DMS 273 treated with DMSO at 0.1 percent for 48 hours (cell line): ENCODE measurements at places on chromosomes 1 and 21.

DNA sequence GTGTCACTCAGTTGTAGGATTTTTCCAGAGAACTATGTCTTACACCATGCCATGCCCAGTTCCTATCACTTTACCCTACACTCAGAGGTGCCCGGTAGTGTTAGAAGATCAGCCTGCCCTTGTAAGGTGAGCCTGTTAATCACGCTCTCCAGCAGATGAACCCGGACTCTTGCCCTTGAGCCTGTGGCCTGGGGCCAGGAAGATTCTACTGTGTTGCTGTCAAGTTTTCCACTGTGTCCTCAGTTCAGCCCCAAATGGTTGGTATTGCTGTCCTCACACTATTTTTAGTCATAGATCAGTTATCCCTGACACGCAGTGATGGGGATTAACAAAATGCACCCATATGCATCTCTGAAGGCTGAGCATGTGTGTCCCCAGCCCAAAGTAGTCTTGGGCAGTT is 105.0 kb upstream of the SPAG17 start:
- DNase-seq = no peak

DNA sequence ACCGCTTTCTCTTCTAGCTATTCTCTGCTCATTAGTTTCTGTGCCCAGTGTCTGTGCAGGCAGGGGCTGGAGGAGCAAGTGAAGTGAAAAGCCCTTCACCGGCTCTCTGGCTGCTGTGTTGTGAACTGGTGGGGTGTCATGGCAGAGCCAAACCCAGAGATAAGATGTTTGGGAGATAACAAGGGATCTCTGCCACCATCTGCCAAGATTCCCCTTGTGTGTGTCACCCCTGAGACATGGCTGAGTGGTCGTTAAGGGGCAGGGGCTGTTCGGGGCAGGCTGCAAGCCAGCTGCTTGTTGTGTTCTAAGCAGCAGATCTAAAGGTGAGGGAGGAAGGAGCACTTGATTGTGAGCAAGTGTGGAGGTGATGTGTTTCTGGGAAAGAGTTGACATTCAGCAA is 24.5 kb downstream of the CNIH3 start:
- DNase-seq = no peak

DNA sequence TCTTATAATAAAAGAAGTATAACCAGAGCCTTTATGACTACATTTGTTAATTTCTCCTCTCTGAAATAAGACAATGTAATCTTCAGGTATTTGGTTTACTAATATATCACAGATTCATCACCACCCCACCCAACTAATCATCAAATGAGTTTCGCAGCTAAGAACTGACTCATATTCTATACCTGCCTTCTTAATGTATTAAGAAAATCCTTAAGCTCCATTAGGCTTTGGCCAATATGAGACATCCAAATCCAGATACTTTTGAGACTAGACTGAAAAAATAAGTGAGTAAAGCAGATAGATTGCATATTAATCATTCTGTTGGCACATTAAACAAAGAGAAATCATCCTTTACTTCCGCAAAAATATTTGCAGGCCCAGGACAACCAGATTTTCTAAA is 18.7 kb upstream of the FMO2 start:
- DNase-seq = no peak

GRCh38 chr21:28431022-28431421 is 561.7 kb downstream of the LTN1 start:
- no peak for DNase-seq

GRCh38 chr1:53468374-53468773 is 9.2 kb downstream of the DMRTB1 start:
- no peak for DNase-seq

DNA sequence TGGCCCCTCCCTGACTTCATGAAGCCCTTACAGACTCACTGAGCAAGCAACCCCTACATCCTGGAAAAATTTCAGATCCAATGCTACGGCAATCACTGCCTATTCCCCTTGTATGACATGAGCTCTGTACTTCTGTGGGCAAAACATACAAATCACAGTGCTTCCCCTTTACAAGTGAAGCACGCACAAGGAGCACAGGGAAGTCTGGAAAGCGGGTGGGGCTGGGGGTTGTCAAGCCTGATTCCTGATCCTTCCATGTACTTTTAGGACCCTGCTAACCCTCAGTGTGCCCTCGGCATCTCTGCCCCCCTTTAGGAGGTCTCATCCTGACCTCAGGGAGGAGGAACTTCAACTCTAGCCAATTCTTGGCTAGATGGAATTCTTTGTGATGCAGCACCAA is 405.7 kb upstream of the POU3F1 start:
- DNase-seq = no peak

DNA sequence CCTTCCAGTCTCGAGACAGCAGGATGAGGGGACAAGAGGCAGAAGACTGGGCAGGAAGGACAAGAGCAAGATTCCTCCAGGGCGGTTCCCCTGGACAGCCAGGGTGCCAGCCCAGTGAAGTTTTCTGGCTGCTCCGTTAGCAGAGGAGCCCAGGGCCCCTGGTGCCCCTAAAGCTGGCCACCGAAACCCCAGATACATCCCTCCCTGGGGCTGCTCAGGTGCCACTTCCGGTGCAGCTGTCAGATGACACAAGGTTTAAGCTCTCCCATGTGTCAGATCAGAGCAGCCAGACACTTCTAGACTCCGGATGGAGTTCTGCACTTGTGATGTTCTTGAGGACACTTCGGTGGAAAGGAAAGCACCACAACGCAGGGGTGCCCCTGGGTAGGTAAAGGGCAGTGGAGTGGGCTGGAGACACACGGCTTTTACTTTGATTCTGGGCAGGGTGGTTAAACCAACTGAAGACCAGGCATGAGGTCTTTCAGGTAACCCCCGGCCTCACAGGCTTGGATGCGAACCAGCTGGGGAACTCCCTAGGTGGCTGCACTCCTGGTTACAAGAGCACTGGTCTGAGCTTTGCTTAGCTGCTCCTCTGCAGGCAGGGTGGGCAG is 85.7 kb downstream of the ITPKB start:
- no peak for DNase-seq

DNA sequence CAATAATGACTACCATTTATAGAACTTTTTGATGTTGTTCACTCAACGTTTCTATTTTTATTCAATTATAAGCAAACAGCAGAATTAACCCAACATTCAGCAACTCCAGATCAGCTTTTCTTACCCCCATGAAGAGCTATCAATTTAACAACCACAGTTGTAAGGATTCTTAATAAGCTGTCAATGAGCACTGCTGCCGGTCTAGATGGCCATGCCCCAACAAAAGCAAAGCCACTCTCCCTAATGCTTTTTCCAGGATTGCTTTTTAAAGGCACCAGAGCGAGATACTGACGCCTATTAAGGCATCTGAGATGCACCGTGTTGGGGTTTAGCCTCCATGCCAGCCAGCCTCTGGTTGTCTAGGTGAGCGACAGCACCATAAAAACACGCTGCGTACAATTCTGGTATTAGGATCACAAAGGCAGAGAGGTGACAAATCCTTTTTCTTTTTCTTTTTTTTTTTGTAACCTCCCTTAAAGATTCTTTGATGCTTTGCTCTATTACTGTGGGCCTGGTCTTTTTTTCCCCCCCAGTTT is 39.5 kb downstream of the PTPRC start:
- no peak for DNase-seq

DNA sequence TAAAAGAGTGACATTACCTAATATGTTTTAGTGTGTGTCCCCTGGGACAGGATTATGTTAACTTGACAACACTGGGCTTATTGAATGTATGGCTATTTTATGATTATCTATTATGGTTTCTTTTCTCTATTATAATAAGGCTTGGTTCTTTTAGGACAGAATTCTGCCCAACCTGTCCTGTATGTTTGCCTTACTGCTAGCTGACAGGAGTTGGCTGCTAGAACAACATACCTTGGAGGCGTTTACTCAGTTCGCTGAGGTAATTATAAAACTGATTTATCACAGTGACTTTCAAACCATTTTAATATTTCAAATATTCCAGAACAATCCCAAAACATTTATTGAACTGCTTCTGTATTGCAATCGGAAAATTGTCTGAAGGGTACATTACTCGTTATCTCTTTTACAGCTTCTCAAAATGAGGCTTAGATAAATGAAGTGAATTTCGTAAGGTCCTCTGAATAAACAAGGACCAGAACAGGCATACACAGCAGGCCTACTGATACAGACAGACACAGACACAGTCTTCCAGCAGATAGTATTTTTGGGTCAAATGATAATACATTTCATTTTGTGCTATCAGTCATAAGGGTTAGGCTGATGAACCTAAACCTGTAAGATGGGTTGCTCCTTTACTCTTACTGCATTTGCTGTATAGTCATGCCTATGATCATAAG is 44.2 kb downstream of the SCYL3 start:
- DNase-seq = no peak

- DNase-seq = no peak
These were observed 426.8 kb downstream of the SETD4 start for GRCh38 chr21:35633501-35633900.

- DNase-seq = no peak
These were observed 91.7 kb downstream of the RHOU start for GRCh38 chr1:228827019-228827418.

- DNase-seq = no peak
These were observed 68.6 kb downstream of the MDM4 start for GRCh38 chr1:204584699-204585372.

DNA sequence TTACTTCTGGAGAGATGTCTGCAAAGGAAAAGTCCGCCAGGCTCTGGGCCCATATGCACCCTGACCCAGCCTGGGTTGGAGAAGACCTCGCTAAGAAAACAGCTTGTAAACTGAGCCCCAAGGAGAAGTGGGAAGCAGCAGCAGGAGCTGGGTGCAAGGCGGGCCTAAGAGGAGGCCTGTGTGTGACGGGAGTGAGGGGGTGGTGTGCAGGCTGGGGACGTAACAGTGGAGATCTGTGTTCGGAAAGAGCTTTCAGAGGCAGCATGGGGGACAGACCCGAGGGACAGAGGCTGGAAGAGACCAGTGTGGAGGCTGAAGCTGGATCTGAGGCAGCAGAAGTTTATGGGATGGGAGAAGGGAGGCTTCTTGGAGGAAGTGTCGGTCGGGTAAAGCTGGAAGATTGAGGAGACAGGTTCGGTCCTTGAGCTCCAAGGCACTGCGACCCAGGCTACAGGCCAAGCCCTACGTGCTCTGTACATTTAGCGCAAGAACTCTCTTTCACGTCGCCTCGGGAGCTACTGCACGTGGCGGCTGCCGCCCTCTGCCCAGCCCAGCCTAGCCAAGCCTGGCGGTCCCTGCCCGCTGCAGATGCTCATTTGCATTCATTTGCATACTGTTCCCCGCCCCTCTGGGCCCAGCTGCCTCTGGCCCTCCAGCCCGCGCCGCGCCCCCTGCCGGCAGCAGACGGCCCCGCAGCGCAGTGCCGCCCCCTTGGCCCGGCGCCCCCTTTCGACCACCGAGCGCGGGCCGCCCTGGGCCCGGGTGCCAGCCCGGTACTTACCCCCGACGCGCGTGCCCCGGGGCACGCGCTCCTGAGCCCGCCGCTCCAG is 6.3 kb downstream of the HPCA start:
- no peak for DNase-seq

GRCh38 chr1:118023199-118023598 is 93.7 kb downstream of the WDR3 start:
- no peak for DNase-seq

GRCh38 chr1:154750681-154751665 is 119.1 kb downstream of the KCNN3 start:
- peak; percentile 58 for DNase-seq

DNA sequence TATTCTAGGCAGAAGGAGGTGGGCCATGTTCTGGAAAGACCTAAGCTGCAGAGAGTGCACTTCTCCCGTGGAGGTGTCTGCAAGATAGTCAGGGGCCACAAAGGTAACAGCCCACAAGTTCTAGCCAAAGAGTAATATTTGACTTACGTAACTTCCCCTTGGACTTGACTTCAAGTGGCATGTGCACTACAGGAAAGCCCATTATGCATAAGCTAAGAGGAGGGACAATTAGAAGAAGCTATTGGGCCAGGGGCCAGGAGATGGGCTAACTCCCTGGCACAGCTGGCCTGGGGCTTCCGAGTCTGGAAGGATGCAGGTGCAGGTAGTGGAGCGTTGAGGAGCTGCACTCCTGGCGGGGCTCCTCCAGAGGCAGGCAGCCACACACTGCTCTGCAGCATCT is 58.3 kb downstream of the ERG start:
- DNase-seq = no peak
